NT2/D1 (cell line): ENCODE measurements at places on chromosomes 6 and 20.

GRCh38 chr6:2410656-2411380, 165.4 kb upstream of the GMDS start:
- DNase-seq = no peak

DNA sequence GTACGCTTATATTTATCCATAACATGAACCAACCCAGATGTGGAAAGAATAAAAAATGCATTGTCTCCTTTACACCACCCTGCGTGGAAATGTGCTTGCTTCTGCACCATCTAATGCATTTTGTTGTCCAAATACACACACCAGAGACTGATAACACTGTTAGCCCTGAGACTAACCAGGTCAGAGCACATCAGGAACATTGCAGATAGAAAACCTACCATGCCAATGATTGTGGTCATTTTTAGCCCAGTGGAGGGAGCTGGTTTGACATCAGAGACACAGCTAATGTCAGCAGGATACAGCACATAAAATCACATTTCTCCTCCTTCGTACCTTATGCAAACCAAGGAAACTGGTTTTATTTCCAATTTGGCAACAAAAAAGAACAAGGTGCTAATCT, 528.7 kb downstream of the DOK5 start:
- no peak for DNase-seq

GRCh38 chr6:34301408-34301807, 52.6 kb upstream of the SMIM29 start:
- DNase-seq = no peak

- no peak for DNase-seq
Measured at GRCh38 chr6:161162722-161163121, 111.1 kb downstream of the AGPAT4 start.

- DNase-seq = no peak
Measured at GRCh38 chr20:40192081-40192480, 497.0 kb downstream of the MAFB start.

DNA sequence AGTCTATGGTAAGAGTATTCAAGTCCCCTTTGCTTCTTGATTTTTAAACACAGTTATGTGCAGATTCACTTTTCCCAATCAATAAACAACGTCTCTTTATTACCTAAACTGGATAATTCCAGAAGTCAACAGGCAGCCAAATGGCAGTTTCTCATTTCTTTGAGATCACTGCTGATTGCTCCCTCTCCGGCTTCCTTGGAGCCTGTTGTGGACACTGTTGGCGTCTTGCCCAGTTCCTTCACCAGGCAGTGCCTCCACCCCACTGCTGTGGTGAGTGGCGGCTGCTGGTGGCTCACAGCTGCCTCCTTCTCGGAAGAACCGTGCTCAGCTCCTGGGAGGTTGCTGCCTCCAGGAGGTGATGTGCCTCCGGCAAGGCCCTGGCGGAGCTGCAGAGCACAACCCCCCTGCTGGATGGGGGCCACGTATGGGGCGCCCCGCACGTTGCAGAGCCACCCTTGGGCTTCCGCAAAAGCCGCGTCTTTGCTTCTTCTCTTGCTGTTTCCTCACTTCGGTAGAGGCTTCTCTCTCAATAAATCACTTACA, 105.1 kb upstream of the CNKSR3 start:
- no peak for DNase-seq

DNA sequence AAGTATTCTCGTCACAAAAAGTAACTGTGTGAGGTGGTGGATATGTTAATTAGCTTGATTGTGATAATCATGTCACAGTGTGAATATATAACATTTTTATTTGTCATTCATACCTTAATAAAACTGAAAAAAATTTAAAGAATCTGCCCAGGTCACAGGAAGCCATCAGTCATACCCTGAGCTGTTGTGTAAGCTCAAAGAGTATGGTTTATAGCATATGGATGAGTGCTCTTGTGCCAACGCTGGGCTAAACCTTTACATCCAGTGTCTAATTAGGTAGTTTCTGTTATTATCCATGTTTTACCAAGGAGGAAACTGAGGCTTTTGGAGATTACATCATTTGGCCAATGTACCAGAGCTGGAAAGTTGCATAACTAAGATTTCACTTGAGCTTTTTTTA, 11.4 kb downstream of the PKIG start:
- no peak for DNase-seq

DNA sequence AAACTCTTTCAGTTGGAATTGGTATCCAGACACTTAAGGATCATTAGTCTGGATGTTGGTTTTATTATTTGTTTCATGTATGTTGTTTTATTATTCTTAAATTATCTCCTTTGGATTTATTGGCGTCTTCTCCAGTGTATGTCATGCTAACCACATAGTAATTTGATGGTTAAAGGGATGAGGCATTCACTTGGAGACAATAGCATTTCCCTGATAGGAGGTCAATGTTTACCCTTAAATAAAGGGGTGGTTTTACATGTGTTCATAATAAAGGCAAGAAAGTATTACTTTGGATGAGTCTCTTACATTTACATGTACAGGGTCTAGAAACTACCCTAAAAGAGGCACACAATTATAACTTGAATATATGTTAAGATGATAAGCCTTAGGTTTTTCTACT, 51.2 kb upstream of the RNF144B start:
- DNase-seq = no peak

DNA sequence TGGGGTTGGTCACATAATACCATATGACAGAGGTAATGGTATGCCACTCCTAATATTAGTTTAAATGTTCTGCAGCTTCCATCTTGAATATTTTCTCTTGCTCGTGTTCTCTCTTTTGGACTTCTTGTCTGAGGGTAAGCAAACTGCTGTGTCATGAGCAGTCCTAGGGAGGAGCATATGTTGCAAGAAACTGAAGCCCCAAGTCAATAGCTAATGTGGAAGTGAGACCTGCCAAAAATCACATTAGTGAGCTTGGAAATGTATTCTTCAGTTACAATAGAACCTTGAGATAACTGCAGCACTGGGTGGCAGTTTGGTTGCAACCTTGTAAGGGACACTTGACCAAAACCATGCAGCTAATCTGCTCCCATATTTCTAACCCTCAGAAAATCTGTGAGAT, 178.2 kb upstream of the IMPG1 start:
- no peak for DNase-seq

GRCh38 chr6:31128093-31128676, 7.9 kb upstream of the CDSN start:
- DNase-seq = no peak

DNA sequence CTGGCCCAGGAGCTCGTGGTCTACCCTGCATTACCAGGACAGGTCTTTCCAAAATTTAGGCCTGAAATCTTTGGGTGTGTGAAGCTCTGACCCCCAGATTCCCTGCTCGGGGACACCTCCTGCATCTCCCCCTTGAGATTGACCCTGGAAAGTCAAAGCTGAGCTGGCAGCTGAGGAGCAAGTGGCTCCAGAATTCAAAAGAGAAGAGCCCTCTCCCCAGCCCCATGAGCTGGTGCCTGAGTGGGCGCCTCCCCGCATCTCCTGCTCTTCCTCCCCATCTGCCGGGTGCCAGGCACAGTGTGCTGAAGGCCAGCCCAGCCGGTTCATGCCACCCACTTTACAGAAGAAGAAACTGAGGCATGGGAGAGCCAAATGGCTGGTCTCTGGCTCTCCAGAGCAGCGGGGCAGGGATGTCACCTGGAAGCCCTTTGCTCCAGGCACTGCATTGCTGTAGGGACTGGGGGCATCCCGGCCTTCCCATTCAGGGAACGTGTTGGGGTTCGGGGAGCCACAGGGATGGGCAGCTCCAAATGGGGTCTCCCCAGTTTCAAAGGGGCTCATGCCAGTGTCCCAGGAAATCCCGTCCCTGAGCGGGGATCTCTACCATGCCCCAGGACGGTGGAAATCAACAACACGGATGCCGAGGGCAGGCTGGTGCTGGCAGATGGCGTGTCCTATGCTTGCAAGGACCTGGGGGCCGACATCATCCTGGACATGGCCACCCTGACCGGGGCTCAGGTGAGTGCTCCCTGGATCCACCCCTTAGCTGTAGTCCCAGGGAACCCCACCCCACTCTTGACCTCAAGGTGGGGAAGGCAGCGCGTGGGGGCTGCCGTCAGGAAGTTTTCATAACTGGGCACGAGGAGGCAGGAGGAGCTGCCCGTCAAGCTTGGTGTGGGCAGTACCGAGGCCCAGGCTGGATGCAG, 20.5 kb downstream of the NPEPL1 start:
- DNase-seq = no peak

DNA sequence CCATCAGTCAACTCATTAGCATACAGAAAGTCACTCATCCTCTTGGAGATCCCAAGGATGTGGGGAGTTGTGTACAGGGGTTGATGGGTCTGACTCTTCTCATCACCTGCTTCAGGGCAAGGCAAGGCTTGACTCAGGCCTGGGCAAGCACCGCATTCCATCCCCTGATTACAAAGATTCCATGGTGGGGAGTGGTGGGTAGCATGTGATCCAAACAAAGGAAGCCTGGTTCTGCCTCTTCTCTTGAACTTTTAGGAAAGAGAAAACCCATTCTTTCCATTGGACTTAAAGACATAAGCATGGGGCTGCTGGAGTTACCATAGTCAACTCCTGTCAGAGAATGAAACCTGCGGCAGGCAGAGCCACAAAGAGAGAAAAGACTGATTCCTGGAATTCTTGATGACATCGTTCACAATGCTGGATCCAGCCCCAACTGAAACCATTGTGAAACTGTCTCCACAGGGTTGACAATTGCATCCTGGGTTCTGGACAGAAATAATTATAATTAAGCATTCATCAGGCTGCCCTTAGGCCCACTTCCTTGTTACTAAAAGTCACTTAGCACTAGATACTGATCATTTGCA, 235.8 kb upstream of the KCNG1 start:
- no peak for DNase-seq

DNA sequence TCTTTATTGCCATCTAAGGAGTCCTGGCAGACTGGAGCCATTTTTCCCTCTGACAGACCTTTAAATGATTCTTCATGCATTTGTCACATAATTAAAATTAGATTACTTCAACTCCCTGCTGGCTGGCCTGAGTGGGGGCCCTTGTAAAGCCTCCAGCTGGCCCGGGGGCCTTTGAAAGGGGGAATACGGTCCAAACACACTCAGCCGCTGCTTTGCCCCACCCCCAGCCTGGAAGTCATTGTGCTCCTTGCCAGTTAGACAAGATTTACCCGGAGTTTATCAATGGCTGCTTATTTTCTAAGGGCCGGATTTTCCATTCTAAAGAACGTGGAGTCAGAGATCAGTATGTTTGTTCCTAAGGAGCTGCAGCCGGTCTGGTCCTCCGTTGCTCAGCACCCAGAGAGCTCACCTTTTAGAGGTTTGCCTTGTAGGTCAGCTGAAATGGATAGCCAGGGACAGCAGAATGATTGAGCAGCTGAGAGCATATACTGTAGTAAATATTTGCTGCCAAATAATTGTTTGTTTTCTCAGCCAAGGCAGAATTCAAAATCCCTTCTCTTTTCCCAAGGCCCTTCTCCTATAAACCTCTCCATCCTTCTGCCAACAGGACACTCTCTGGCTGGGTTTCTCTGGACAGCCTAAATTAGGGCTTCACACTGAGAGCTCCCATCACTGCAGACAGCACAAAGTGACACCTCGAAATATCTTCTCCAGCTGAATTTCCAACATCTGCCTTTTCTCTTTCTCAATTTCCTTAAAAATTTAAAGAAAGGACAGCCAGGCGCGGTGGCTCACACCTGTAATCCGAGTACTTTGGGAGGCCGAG, 68.4 kb upstream of the RBM24 start:
- DNase-seq = no peak

- no peak for DNase-seq
Measured at GRCh38 chr6:18973251-18973650, 586.1 kb downstream of the RNF144B start.

DNA sequence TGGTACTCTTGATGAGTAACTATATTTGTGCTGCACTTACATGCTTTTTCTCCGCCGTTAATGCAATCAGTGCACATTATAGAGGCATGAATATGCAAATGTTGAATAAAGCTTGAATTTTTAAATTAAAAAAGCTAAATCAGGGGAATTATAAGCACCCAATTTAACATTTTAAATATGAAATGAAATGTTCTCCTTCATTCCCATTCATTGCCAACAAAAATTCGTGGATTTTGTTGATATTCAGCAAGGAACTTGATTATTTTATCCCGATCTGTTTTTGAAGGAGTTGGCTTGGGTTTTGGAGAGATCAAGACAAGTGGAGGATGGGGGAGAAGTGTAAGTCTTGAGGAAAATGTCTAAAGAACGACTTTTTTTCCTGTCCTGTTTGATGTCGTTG, 318.7 kb upstream of the SOX4 start:
- no peak for DNase-seq

DNA sequence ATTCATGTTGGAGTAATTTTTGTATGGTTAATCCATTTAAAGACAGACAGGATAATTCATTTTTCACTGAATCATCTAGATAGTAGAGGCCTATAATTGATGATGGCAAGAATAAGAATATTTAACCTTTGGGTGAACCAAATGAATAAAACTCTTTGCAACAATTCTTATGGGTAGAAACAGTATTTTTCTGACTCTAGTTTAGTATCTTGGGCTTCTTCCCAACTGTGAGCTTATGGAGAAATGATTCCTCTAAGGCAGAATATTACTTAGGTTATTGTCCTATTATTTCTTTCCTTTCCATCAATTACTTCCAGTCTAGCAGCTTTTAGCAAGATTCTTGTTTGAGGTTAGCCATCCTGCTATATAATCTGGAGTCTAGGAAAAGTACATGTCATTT, 734.9 kb upstream of the FLRT3 start:
- DNase-seq = no peak

DNA sequence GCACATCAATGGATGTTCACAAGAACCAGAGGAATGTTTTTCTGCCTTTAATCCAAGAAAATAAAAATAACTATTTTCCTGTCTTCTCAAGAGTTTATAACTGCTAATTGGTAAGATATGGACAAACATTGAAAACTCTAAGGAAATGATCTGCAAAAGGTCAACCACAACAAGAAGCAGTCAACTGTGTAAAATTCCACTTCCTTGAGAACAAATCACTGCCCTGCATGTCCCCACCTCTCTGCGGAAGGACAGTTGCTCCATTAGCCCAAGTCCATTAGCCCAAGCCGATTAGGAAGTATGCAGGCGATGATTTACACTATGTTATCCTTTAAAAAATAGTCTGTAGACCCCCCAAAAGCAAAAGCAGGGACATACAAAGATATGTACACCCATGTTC, 27.6 kb downstream of the SLC22A23 start:
- DNase-seq = no peak

GRCh38 chr6:126657561-126658175, 317.8 kb downstream of the CENPW start:
- DNase-seq = peak; percentile 9

- DNase-seq = no peak
Measured at GRCh38 chr6:159979136-159979874, 10.4 kb downstream of the IGF2R start.

DNA sequence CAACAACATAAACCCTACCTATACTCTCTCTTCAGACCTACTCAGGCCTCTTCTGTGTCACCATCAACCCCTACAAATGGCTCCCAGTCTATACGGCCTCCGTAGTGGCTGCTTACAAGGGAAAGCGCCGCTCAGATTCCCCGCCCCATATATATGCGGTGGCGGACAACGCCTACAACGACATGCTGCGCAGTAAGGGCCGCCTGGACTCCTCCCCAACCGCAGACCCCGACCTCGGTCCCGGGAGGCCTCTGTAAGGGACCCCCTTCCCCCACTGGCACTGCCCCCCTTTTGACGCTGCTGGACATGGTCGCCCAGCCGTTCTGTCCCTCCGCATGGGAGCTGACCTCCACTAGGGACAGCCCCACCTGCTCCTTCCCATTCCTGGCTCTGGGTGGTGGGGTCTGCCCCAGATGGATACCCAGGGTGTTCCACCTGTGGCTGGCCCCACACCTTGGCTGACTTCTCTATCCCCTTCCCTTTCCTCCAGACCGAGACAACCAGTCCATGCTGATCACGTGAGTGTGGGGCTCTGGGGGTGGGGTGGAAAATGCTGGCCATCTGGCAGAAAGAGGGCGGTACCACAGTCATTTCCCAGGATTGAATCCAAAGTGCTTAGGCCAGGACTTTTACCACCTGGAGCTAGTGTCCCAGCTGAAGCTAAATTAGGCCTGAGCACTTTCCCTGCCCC, 25.0 kb downstream of the MYH7B start:
- no peak for DNase-seq
